Activated naive CD8-positive, alpha-beta T cell treated with anti-CD3 and anti-CD28 coated beads, Interleukin-2, amount 10 ng/mL, durations not matched to agents 7 days and 5 days (primary cell): ENCODE measurements at places on chromosomes 5 and 9.

- DNase-seq: peak; percentile 86
Measured at GRCh38 chr5:1140171-1140817, 28.4 kb upstream of the SLC12A7 start.

GRCh38 chr9:70868661-70869652 is 252.5 kb downstream of the TRPM3 start:
- no peak for DNase-seq

GRCh38 chr5:14671414-14671813 is 6.9 kb downstream of the OTULIN start:
- DNase-seq: no peak

DNA sequence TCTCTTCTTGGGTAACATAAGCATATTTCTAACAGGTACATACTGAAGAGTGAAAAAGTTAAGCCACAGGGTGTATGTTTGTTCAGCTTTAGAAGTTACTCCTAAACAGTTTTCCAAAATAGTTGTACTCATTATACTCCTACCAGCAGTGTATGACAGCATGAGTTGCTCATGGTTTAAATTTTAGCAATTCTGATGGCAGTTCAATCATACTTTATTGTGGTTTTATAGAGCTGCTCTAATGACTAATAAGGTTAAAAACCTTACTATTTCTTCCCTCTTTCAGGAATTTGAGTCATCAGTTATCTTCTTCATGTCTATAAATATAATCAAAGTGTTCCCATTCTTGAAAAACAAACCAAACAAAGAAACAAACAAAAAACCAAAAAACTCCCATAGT is 81.5 kb downstream of the CAAP1 start:
- no peak for DNase-seq

DNA sequence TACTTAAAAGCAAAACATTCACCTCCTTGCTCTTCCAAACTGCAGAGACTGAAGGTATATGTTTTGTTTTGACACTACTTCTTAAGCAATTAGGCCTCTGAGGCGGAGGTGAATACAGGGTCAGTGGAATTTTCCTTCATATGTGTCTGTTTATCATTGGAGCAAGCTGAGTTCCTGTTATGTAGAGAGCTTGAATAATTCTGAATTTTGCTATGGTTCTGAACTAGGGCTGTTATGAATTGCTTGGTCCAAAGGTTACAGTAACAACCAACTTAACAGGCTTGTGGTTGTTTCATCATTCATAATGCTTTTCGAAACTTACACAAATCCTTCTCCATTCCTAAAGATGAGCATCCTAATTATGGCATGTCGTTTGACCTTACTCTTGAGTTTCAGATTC is 444.6 kb upstream of the MEF2C start:
- DNase-seq: no peak

GRCh38 chr5:148290271-148291195 is 21.7 kb upstream of the SPINK7 start:
- no peak for DNase-seq

- DNase-seq: no peak
Measured at GRCh38 chr5:122741681-122742080, 33.2 kb upstream of the SNX2 start.

DNA sequence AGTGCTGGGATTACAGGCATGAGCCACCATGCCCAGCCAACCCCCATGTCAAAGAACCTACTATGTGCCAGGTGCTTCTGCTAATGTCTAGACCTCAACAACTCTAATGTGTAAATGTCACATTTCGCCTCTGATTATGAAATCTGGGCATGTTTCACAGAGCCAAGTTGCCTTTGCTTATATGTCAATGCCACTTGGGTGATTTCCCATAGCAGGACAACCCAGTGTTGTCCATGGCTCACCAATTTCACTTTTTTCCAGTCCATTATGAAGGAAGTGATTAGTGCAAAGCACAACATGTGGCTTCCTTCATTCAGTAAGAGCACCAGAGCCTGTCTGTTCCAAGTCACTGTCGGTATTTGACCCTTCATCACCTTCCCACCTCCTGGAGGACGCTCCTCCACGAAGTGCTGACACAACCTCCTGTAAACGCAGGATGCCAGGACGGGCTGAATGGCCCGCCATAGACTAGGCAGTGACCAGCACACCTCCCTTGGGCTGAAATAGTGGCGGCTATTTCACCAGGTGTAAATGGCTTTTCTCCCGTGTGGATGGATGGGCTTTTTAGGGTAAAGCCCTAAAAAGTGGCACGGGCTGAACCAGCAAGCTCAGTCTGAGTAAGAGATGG is 962 bp upstream of the PKN3 start:
- peak; percentile 28 for DNase-seq

DNA sequence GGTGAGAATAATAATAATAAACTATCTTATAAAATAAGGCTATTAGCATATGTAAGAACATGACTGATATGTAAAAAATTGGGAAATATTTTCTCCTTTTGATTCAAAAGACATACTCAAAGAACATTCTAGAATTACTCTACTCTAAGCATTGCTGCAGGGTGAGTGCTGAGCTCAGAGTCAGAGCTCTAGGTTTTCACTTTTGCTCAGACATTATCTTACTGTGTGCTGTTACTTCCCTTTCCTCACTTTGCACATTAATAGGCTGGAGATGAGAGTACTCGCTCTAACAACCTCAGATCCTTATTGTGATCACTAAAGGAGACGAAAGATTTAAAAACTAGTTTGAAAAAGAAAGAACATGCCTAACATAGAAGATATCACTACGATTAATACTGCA is 99.4 kb upstream of the C9orf72 start:
- DNase-seq: no peak

DNA sequence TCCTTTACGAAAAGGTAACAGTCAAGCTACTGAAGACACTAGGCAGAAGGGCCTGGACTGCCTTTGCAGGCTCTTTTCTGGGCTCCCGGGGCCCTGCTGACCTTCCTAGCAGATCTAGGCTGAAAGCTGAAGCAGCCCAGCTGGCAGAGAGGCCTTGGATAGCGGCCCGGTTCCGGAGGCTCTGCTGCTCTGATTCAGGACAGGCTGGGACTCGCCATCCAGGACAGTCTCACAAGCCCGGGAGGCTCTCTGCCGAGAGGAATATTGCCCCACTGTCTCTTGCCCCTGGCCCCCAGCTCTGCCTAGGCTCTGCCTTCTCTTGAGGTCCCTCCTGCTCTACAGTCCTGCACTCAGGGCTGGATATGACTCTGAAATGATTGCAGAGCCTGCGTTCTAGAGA is 67.8 kb downstream of the PSD2 start:
- DNase-seq: no peak

DNA sequence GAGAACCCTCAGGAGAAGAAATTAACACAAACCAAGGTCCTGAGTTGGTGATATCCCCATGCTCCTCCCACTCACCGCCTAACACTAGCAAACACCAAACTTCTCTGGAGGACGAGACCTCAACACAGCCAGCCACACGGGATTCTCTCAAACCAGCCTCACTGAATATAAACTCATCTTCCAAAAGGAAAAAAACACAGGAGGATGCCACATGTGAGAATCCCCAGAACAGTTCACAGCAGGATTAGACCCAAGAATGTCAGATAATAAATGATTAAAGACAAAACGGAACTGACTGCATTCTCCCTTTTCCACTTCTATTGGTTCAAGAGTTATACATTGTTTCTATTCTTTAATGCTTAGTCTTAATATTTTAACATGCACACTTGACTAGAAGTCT is 89.2 kb downstream of the LPAR1 start:
- no peak for DNase-seq

DNA sequence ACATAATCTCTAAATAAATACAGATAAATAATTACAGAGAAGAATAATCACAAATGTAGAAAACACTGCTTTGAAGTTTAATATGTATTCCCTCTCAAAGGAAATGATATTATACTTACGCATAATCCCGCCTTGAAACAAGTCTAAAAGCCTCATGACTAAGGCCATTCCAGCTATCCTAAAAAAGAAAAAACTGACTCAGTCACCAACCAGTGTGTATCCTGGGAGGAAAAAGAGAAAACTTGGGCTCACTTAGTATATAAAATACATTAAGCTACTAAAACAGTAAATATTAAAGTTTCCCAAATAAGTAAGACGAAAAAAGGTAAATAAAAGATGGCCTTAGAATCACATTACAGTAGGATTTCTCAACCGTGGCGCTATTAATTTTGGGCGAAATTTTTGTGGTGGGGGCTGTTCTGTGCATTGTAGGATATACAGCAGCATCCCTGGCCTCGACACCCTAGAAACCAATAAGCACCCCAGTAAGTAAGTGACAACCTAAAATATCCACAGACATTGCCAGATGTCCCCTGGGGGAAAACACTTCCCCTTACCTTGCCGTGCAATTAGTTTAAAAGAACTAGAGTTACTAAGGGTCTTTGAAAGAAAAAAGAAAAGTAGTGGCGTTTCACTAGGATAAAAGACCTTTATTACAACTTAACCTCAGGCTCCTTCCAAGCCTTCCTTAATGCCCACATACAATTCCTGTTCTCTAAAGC is 1.1 kb downstream of the HSPA9 start:
- no peak for DNase-seq

DNA sequence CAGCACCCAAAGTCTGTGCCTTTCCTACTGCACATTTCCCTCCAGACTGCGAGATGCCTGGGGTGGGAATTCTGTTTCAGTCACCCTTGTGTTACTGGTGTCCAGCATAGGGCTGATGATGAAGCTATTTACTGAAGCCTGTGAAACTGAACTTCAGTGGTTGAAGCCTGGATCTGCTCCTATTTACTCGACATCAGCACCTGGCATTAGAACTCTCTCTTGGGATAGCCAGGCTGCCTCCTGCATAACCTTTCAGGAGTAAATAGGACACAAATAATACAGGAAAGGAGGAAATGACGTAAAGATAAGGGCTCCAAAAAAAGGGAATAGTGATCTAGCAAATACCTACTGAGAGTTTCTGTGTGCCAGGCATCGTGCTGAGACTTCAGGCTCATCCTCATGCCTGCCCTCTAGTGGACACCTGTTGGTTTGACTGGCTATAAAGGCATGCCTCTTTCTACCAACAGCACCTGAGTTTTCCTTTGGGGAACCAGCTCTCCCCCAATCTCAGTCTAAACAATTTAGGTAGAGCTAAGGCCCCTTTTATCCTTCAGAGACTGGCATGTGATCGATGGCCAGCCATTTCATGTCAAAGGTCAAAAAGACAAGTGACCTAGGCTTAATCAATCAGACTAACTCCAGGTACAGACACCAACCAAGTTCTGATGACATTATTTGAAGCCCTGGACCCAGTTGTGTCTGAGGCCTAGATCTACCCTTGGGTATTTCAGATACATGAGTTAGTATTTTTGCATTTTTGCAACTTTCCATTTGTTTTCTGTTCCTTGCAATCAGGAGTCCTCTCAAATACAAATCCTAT is 192.1 kb upstream of the TRIM32 start:
- no peak for DNase-seq

- no peak for DNase-seq
Measured at GRCh38 chr9:114176624-114177291, 21.4 kb downstream of the COL27A1 start.

GRCh38 chr5:137741-138140 is 45.8 kb downstream of the PLEKHG4B start:
- DNase-seq: no peak
